ENCODE measurements at places on chromosomes 1 and 21. TPM values are rescaled to one million over a fixed set of nuclear protein-coding genes. Genes with fewer than 3 reads are reported as not detected.

GRCh38 chr1:17204546-17205440 lies at the start of gene PADI1:
PADI1 (plus strand) TSS chr1:17205128; CDS start chr1:17205218, 90 bp downstream.
- DNase-seq: no peak
- H3K4me3 ChIP-seq: no peak within 1 kb of the TSS
- no peaks in the 10 kb centered on the region for H3K36me3 ChIP-seq
- H3K4me1 ChIP-seq: no peaks in the 10 kb centered on the region
- no peak within 1 kb of the TSS for H3K27ac ChIP-seq
- H3K27me3 ChIP-seq: peaks cover 3% of the 10 kb centered on the region

GRCh38 chr1:208803011-208803811 lies 559.0 kb upstream of the PLXNA2 start:
- no peaks in the 10 kb centered on the region for H3K4me1 ChIP-seq
- DNase-seq: no peak
- no peak overlapping the region for H3K4me3 ChIP-seq
- no peaks in the 10 kb centered on the region for H3K36me3 ChIP-seq
- no peak overlapping the region for H3K27ac ChIP-seq

Gene OLFML2B
- polyA plus RNA-seq: 0.54 TPM

Gene NHLH2
- not detected for polyA plus RNA-seq

Gene RIPPLY3
- polyA plus RNA-seq: not detected

- H3K36me3 ChIP-seq: peaks cover 79% of the 10 kb centered on the region
- H3K4me3 ChIP-seq: no peak overlapping the region
- H3K4me1 ChIP-seq: peaks cover 14% of the 10 kb centered on the region
- H3K27me3 ChIP-seq: no peaks in the 10 kb centered on the region
- peak; percentile 79 for DNase-seq
Observed at GRCh38 chr1:44652445-44653106, 21.7 kb downstream of the TMEM53 start.

DNA sequence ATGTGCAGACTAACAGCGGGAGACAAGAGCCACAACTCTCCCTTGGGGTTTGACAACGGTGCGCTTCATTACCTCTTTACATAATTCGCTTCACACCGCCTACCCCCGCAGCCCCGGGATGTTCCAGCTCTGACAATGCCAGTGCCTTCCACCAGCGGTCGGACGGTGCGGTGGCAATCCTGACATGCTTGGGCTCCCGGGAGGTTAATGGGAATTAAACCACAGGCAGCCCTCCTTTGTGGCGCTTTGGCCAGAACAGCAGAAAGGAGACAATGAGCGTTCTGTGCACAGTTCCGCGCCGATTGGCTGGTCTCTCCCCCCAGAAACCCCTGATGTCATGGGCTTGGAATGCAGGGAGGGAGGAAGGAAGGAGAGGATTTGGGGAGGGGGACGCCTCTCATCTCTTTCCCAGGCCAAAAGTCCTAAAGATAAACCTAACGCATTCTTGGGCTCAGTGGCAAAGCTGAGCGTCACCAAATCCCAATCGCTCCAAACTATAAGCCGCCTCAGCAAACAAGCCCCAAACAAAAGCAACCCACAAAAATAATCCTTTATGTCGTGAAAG lies 1.3 kb downstream of the CNN3 start:
- peak overlapping the region; percentile 80 for H3K4me3 ChIP-seq
- peaks cover 10% of the 10 kb centered on the region for H3K4me1 ChIP-seq
- no peaks in the 10 kb centered on the region for H3K36me3 ChIP-seq
- H3K27me3 ChIP-seq: peaks cover 2% of the 10 kb centered on the region
- peak overlapping the region; percentile 96 for H3K27ac ChIP-seq

GRCh38 chr1:216448011-216448510 lies 24.8 kb upstream of the USH2A start:
- H3K36me3 ChIP-seq: no peaks in the 10 kb centered on the region
- no peak for DNase-seq
- no peak overlapping the region for H3K27ac ChIP-seq
- no peaks in the 10 kb centered on the region for H3K4me1 ChIP-seq
- no peaks in the 10 kb centered on the region for H3K27me3 ChIP-seq
- no peak overlapping the region for H3K4me3 ChIP-seq

- peak; percentile 44 for DNase-seq
- no peak overlapping the region for H3K27ac ChIP-seq
- H3K4me3 ChIP-seq: no peak overlapping the region
Observed at GRCh38 chr1:234322979-234323378, 50.3 kb upstream of the COA6 start.

- H3K27me3 ChIP-seq: no peaks in the 10 kb centered on the region
- no peak overlapping the region for H3K27ac ChIP-seq
- no peaks in the 10 kb centered on the region for H3K4me1 ChIP-seq
- no peak for DNase-seq
Observed at GRCh38 chr1:17856496-17857108, 101.5 kb downstream of the ACTL8 start.

Gene NCMAP
- polyA plus RNA-seq: 4.7 TPM

DNA sequence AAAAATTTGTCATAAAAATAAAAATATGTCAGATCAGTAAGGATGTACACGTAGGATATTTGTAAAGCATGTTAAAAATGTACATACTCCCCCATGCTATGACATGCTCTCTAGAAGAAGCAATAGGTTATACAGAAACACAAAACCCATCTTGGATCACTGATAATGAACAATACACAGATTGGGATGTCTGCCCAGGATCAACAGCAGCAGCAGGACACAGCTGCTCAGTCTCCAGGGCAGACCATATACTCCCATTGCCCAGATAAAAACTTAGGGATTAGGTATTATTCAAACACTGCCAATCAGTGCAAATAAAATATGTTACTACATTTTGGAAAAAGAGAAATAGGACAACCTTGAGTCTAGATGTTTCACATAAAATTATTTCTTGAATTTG lies 39.0 kb downstream of the DAB1 start:
- peaks cover 8% of the 10 kb centered on the region for H3K4me1 ChIP-seq
- DNase-seq: no peak
- H3K36me3 ChIP-seq: no peaks in the 10 kb centered on the region
- H3K4me3 ChIP-seq: no peak overlapping the region
- H3K27me3 ChIP-seq: no peaks in the 10 kb centered on the region

GRCh38 chr21:36330904-36331303 lies 10.9 kb downstream of the MORC3 start:
- H3K27me3 ChIP-seq: no peaks in the 10 kb centered on the region
- peak; percentile 64 for DNase-seq
- H3K4me1 ChIP-seq: peaks cover 3% of the 10 kb centered on the region
- H3K27ac ChIP-seq: no peak overlapping the region
- peaks cover 2% of the 10 kb centered on the region for H3K36me3 ChIP-seq

Gene ELF3
- polyA plus RNA-seq: 708 TPM

- H3K27ac ChIP-seq: peak overlapping the region; percentile 73
- no peaks in the 10 kb centered on the region for H3K27me3 ChIP-seq
Observed at GRCh38 chr1:116853680-116854402, 55.9 kb upstream of the PTGFRN start.

Gene C1orf141
- not detected for polyA plus RNA-seq

- no peak overlapping the region for H3K4me3 ChIP-seq
- H3K36me3 ChIP-seq: no peaks in the 10 kb centered on the region
- DNase-seq: no peak
- H3K27ac ChIP-seq: no peak overlapping the region
- peaks cover 65% of the 10 kb centered on the region for H3K27me3 ChIP-seq
- H3K4me1 ChIP-seq: no peaks in the 10 kb centered on the region
Observed at GRCh38 chr1:39637361-39637760, 2.1 kb downstream of the HEYL start.

DNA sequence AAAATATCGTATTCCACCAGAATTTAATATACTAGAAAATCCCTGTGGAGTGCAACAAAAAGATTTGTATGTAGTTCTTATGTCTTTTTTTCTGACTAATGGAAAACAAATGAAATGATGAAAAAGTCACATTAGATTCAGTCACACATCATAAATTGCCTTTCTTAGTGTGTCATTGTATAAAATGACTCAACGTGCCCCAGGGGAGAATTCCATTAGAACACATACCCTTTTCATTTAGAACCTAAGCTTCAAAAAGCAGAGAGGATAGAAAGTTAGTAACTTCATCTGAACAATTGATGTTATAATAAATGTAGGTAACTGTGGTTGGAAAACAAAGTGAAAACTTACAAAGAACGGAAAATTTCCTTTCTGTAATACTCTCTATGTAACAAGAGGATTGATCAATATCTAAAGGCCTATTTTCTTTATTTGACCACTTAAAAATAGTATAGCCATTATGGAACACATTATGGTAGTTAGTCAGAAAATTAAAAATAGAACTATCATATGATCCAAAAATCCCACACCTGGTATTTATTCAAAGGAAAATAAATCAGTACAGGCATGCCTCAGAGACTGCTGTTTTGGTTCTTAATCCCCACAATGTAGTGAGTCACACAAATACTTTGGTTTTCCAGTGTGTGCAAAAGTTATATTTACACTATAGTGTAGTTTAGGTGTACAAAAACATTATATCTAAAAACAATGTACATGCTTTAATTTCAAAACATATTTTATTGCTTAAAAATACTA lies 1016.1 kb downstream of the KCNT2 start:
- no peak for DNase-seq
- no peak overlapping the region for H3K4me3 ChIP-seq
- H3K4me1 ChIP-seq: no peaks in the 10 kb centered on the region
- H3K36me3 ChIP-seq: no peaks in the 10 kb centered on the region

GRCh38 chr1:201108614-201109013 lies 3.6 kb downstream of the CACNA1S start:
- H3K27ac ChIP-seq: no peak overlapping the region

Gene TFAP2E
- polyA plus RNA-seq: not detected

DNA sequence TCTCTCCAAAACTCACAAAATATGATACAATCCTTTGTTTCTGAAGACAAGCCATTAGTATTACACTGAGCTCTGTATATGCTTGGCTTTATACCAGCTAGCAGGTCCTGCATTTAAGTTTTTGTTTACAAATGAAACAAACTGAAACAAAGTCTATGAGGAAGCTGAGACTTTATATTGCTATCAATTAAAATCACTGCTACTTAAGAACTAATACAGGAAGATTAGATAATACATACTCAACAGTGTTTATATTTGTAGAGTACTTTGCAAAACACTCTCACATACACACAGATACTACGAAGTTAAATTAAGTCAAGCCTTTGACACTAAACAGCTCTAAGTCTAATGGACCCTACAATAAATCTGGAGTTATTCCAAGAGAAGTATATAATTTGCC lies 247.4 kb downstream of the CRB1 start:
- no peak for DNase-seq
- no peak overlapping the region for H3K27ac ChIP-seq
- H3K4me3 ChIP-seq: no peak overlapping the region
- H3K36me3 ChIP-seq: no peaks in the 10 kb centered on the region

DNA sequence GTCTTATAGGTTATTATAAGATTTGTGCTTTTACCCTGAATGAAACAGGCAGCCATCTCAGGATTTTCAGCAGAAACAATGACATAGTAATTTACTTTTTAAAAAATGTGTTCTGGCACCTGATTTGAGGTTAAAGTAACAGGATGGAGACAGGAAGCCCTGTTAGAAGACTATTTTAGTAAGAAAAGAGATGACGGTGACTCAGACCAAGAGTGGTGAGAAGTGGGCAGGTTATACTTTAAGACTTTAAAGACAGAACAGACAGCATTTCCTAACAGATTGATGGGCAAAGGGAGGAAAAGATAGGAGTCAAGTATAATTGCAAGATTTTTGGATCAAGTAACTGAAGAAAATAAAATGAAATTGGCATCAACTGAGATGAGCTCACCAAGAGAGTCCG lies 436.8 kb upstream of the NR5A2 start:
- no peak overlapping the region for H3K4me3 ChIP-seq
- H3K4me1 ChIP-seq: no peaks in the 10 kb centered on the region
- no peaks in the 10 kb centered on the region for H3K36me3 ChIP-seq
- DNase-seq: no peak
- no peak overlapping the region for H3K27ac ChIP-seq

DNA sequence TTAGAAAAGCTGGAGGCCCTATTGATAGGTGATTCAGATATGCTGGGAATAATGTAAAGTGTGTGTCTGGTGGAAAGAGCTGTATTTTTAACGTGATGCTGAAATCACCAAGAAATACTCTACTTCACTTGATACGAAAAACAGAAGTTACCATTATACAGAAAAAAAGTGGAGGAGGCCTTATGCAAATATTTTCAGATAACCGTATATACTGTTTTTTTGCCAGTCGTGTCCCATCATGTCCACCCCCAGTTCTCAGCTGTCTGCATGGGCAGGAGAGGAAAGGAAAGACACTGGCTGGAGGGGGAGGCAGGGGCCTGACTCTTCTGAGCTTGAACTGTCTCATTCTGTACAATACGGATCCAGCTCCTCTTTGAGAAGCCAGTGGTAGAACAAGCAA lies 51.1 kb downstream of the KCNJ6 start:
- no peaks in the 10 kb centered on the region for H3K4me1 ChIP-seq
- H3K27ac ChIP-seq: no peak overlapping the region
- no peak for DNase-seq
- H3K4me3 ChIP-seq: no peak overlapping the region
- no peaks in the 10 kb centered on the region for H3K36me3 ChIP-seq
- no peaks in the 10 kb centered on the region for H3K27me3 ChIP-seq

Gene ARHGAP30
- polyA plus RNA-seq: 5.8 TPM

DNA sequence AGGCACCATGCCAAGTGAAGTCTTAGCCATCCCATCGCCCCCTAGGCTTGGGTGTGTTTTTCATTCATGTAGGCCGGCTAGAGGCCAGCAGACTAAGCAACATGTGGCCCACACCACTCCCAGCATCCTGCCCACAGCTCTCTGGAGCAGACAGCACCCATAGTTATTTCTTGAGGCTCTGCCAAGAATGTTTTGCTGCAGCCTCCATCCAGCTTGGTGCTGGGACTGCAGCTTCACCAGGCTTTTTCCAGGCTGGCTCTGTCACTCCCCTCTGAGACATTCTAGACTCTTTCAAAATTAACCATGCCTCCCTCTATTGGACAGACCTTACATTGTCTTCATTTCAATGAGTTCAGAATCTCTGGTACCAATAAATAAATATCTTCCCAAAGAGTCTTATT lies 104.2 kb downstream of the DUSP10 start:
- H3K27me3 ChIP-seq: no peaks in the 10 kb centered on the region
- no peak overlapping the region for H3K4me3 ChIP-seq
- H3K4me1 ChIP-seq: peaks cover 2% of the 10 kb centered on the region
- no peak for DNase-seq
- H3K36me3 ChIP-seq: no peaks in the 10 kb centered on the region

DNA sequence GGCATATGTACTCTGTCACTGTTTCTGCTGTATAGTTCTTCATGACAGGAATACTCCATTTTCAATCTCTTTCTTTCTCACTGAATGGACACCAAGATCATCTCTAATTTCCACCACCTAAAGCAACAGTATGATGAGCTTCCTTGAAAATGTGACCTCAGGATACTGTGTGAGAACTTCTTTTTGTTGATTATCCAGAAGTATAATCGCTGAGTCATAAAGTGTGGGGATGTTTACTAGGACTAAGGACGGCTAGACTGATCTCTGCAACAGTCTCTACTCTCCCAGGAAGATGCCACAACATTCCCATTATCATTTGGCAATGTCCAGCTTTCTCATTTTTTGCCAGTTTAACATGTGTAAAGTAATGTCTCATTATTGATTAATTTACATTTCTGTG lies 70.3 kb downstream of the TNFSF18 start:
- H3K27ac ChIP-seq: no peak overlapping the region
- DNase-seq: no peak
- H3K27me3 ChIP-seq: no peaks in the 10 kb centered on the region

Measured in small intestine (tissue), 16 donors.